ENCODE measurements at places on chromosomes 13 and 19.

GRCh38 chr13:98848746-98849145 lies 96.3 kb upstream of the SLC15A1 start:
- DNase-seq: no peak

DNA sequence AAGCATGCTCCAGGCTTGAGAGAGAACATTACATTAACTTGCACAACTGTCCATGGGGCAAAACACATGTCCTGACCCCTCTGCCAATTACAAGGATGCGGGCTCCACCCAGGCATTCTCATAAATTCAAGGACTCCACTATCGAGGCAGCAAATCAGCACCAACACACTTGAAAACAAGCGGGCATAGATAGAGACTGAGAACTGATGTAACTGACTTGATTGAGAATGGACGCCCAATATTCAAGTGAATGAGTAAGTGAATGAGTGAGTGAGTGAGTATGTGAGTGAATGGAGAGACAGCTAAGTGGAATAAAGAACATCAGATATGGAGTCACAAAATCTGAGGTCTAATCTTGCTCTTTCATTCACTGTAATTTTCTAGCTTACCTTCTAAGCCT lies 75.0 kb upstream of the VSTM2B start:
- no peak for DNase-seq

- DNase-seq: no peak
Observed at GRCh38 chr13:51329606-51330005, 9.9 kb upstream of the SERPINE3 start.

DNA sequence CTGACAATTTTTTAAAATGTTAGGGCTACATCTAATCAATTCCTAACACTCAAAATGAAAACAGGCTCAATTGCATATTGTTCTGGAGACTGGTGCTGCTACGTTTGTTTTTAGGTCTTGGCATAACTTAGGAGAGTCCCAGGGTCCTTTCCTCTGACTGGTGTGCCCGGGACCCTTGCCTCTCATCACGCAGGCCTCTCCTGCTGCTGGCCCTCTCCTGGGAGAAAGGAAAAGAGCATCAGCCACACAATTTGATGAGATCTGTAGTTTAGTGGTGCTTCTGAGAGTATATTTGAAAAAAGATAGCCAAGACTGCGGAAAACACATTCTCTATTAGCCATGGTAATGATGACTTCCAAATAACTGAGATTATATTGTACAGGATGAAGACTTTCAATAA lies 380.0 kb downstream of the KLF12 start:
- no peak for DNase-seq

DNA sequence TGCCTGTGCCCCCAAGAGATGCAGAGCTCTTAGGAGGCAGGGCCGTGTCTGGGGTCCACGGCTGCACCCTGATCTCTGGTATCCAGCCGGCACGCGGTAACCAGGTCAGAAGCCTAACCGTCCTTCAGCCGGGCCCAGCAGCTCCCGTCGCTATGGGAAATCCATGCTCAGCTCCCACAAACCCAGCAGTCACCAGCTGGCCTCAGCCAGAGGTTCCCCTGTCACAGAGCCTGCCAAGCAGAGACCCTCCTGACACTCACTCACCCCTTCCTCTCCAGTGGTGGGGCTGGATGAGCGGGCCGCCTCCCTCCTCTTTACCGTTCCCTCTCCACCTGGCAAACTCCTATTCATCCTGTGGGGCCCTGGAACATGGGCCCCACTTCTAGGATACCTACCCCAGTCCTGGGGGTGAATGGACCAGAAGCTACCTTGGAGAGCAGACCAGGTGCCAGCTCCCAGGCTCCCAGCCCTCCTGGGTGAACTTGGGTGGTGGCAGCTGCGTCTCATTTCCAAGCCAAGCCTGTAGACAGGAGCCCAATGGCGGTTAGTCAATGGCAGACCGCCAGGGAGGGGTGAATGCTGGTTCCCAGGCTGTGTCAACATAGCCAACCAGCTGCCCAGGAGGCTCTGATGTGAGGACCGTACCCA lies 21.4 kb upstream of the TCF3 start:
- no peak for DNase-seq

Measured in endothelial cell (in vitro differentiated cells).